MCF 10A (cell line): ENCODE measurements at places on chromosomes 3 and 15. TPM values are rescaled to one million over a fixed set of nuclear protein-coding genes. Genes with fewer than 3 reads are reported as not detected.

LRTM1 gene
- total RNA-seq: not detected in 2 replicates

DNA sequence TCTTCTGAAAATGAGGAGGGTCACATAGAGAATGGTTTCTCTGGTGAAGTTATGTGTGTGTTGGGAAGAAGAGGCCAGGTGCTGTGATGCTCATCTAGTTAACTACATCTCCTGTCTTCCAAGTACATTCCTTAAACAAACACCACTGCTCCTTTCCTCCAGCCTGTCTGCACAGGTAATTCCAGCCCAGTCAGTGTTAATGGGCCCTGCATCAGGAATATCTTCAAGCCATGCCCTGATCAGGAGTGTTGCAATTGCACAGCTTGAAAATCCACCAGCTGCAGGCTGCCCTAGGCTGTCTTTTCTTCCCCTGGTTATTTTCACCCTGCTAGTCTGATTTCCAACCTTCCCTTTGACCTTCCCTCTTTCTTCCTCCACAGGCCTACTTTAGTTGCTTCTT is 41.9 kb upstream of the LMOD3 start:
- DNase-seq: no peak
- no peaks in the 10 kb centered on the region for H3K4me1 ChIP-seq
- no peaks in the 10 kb centered on the region for H3K27me3 ChIP-seq
- H3K4me3 ChIP-seq: no peak overlapping the region
- peaks cover 18% of the 10 kb centered on the region for H3K36me3 ChIP-seq

FANCD2 gene
- 14.6 and 24.6 TPM in 2 replicates for total RNA-seq

GRCh38 chr3:113441051-113441770 is at the start of gene CFAP44:
CFAP44 (minus strand) TSS chr3:113441493; CDS start chr3:113433664, 7,829 bp downstream.
- H3K4me1 ChIP-seq: no peaks in the 10 kb centered on the region
- H3K4me3 ChIP-seq: no peak within 1 kb of the TSS
- no peak for DNase-seq
- no peak within 1 kb of the TSS for H3K27ac ChIP-seq
- H3K36me3 ChIP-seq: peaks cover 26% of the 10 kb centered on the region

PYGO1 gene
- 3.9 and 5.1 TPM in 2 replicates for total RNA-seq

BFSP2 gene
- total RNA-seq: not detected in 2 replicates

GRCh38 chr3:99355465-99355864 is 282.9 kb upstream of the COL8A1 start:
- no peak overlapping the region for H3K4me3 ChIP-seq
- no peak for DNase-seq
- H3K27ac ChIP-seq: no peak overlapping the region
- no peaks in the 10 kb centered on the region for H3K27me3 ChIP-seq

C15orf39 gene
- 13.3 and 17.2 TPM in 2 replicates for total RNA-seq

DNA sequence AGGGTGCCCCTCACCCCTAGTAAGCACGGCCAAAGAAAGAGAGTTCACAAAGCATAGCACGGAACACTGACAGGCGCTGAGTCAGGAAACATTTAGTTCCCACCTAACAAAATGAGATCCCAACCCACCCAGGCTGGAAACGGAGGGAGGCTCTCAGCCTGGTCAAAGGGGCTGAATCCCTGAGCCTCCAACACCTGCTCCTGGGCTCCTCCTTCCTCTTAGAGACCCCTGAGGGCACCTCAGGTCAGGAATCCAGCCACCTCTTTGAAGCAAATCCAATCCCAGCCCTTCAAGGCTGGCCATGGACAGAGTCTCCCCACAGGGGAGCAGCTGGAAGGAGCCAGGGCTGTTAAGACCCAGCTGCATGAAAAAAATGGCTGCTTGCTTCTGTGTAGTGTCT is 154.4 kb upstream of the HES1 start:
- H3K27ac ChIP-seq: peak overlapping the region; percentile 63
- H3K36me3 ChIP-seq: no peaks in the 10 kb centered on the region
- no peak overlapping the region for H3K4me3 ChIP-seq
- peaks cover 38% of the 10 kb centered on the region for H3K4me1 ChIP-seq
- H3K27me3 ChIP-seq: peaks cover 7% of the 10 kb centered on the region
- no peak for DNase-seq
